ENCODE measurements at places on chromosomes 3 and 15.

DNA sequence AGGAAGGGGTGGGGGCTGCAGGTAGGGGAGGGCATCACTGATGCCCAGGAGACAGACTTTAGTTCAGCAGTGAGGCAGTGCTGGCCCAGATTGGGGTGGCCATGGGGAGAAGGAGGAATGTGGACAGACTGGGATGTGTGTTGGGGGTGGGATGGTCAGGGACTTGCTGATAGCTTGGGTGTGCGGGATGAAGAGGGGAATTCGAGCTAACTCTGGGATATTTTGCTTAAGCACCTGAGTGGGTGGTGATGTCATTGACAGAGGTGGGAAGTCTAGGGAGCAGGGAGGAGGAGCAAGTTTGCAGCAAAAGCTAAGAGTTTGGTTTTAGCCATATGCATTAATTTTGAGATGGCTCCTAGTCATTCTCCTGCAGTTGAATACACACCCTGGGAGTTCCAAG, 207.5 kb downstream of the RPLP1 start:
- no peak for DNase-seq

DNA sequence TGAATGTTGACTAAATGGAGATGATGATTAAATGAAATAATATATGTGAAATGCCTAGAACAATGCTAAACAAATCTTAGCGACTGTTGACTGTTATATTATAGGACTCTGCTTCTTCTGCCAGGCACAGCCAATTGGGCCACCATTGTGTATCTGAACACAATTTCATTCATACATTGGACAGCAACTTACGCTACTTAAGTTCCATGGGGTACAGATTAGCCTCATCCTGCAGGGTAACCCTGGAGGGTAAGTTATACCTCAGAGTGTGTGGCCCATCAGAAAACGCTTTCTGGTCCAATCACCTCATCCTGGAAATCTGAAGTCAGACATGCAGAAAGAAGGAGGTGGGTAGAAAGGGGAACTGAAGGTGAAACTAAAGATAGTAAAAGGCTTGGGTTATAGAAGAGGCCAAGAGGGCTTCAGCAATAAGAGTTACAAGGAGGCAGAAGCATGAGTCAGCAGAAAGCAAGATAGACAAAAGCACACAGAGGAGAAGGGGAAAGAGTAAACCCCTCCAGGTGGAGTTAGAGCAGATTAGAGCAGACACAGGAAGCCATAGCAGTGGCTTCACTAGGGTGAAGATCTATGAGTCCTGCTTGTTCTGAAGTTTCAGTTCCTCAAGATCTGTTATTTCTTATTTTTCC, 119.3 kb upstream of the SLC24A5 start:
- DNase-seq = no peak

DNA sequence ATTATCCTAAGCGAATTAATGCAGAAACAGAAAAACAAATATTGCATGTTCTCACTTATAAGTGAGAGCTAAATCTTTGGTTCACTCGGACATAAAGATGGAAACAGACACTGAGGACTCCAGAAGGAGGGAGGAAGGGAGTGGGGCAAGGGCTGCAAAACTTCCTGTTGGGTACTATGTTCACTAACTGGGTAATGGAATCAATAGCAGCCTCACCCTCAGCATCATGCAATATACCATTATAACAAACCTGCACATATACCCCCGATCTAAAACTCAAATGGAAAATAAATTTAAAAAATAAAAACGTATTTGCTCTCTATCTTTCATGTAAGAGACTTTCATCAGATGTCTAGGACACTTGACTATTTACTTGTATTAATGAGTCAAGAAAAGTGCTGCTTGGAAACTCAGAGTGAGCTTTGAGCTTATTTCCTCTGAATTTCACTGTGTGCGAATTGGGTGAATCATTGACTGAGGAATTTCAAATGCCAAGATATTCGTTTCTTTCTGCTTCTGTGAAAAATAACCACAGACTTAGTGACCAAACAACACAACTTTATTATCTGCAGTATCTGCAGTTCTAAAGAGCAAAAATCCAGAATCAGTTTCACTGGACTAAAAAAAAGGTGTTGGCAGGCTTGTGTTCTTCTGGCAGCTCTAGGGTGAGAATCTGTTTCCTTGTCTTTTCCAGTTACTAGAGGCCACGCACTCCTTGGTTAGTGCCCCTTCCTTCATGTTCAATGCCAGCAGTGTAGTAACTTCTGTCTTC, 18.4 kb downstream of the TM4SF18 start:
- DNase-seq = no peak

DNA sequence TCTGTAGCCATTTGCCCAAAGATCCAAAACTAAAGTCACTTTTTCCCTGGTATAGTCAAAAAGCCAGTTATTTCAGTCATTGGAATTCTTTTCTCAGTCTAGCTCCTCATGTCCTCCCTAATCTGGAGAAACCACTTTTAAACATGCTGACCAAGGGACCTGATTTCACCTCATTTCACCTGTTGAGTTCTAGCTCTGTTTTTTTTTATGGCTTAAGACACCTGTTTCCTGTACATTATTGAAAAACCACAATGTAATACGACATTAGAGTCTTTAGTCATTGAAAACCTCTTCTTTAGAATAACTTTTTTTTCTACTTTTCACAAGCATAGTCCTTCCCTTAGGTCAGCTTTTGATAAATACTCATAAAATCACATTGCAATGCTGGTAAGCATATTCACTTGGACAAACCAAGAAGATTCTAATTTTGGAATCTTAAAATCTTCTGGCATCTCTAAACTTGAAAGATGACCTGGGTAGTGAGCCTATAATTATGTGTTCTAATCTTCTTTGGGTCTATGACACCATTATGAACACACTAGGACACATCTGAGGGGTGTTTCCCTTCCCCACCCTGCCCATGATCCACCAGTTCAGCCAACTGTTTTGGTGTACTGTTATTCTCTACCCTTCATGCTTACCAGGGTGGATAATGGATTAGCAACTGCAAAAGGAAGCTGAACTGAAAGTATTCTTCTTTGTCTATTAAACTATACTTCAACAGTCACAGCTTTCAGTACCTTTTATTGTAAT, 103.5 kb upstream of the FXR1 start:
- DNase-seq = no peak

DNA sequence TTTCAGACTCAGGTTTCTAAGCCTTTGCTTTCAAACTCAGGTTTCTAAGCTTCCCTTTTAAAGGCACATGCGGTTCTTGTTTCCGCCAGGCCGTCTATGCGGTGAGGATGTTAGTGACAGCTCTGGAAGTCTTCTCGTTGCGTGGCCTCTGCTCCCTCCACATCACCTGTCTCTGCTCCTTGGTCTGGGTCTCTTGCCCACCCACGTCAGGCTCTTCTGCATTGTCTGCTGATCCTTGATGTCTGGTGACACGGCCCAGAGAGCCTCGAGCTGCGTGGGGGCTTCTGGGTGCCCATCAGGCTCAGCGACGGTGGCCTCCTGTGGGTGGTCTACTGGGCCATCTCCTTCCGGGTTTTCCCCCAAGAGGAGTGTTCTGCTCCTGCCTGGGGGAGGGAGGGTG, 30.5 kb downstream of the KLF13 start:
- peak; percentile 41 for DNase-seq

DNA sequence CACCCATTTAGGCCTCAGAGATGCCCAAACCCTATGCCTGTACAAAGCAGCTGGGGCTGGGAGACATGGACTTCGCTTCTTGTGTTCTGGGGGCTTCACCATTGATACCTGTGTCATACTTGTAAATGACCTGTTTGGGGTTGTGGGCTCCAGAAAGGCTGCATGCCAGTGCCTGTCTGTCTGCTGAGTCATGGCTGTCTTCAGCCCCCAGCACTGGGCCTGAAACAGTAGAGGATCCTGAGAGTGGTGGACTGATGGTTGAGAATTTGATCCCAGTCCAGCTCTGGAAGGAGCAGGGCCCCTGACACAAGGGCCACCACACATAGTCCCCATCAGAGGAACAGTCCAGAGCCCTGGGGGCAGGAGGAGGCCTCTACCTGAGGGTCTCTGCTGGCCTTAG, 24.6 kb upstream of the APEH start:
- DNase-seq = no peak

DNA sequence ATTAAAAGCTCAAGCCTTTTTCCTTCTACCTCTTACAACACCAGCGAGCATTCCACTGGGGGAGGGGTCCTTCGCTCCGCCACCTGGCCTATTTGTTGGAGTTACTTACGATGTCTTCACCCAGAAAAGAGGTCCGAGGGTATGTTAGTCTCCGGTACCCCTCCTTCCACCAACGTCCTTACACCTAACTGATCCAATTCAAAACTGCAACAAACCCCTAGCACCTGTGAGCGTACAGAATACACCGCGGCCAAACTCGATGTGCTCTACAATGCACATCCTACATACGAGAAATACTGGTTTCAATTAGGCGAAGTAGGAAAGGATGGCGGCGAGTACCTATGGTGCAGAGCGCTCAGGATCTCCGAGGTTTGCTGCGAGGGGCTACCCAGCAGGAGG, 944 bp downstream of the SLITRK3 start:
- DNase-seq = no peak

- no peak for DNase-seq
These were observed 169.1 kb upstream of the NSMCE3 start for GRCh38 chr15:29438703-29439055.

DNA sequence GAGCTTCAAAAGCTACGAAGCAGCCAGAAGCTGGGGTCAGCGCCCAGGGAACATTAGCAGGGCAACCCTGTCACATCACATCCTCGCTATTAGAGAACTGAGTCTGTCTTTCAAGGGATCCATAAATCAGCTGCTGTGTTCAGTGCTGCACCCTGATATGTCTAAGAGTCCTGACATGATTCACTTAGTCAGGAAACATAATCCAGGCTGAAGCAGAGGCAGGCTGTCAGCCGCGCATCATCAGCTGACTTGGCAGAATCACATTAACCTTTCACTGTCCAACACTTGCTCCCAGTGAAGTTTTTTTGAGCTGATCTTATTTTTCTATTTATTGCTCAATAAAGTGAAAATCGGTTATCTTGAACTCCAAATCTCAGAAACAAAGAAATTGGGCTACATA, 23.5 kb downstream of the MYH15 start:
- DNase-seq = no peak

GRCh38 chr15:90918034-90918788, 14.1 kb downstream of the HDDC3 start:
- no peak for DNase-seq

- no peak for DNase-seq
These were observed 93.0 kb upstream of the C2CD4B start for GRCh38 chr15:62257996-62258521.

- DNase-seq = no peak
These were observed 529.2 kb downstream of the GABRG3 start for GRCh38 chr15:27500206-27500605.

- DNase-seq = no peak
These were observed 1458.4 kb upstream of the CADM2 start for GRCh38 chr3:83500422-83500821.

DNA sequence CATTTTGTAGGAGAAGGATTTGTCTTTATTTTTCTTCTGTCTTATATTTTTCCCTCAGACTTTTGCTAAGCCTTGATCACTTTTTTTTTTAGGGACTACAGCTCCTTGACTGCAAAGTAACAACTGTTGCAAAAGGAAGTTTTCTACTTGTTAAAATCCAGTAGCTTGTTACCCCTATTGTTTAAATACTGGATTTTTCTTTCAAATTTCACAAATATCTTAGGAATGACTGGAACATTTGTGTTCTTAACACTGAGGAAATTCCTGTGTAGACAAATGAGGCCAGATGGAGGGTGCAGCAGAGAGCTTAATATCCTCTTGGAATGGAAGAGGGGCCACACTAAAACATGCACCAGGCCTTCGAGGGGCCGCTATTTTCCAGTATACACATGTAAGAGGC, 3.2 kb upstream of the PGPEP1L start:
- no peak for DNase-seq

GRCh38 chr3:170003881-170004356, 33.9 kb upstream of the GPR160 start:
- DNase-seq = no peak

DNA sequence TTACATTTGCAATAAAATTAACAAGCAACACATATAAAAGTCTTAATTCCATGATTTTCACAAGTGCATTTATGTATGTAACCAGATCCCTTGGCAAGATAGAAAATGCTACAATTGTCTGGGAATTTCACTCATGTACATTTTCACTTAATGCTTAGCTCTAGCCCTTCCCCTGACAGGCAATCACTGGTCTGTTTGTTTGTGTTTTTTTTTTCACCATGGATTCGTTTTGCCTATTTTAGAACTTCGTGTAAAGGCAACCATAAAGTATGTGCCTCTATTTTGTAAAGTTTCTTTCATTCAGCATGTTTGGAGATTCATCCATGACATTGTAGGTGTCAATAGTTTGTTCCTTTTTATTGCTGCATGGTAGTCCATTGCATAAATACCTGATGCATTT, 260.9 kb upstream of the SLCO3A1 start:
- DNase-seq = no peak

- no peak for DNase-seq
These were observed 47.2 kb downstream of the TMED3 start for GRCh38 chr15:79358069-79358468.

DNA sequence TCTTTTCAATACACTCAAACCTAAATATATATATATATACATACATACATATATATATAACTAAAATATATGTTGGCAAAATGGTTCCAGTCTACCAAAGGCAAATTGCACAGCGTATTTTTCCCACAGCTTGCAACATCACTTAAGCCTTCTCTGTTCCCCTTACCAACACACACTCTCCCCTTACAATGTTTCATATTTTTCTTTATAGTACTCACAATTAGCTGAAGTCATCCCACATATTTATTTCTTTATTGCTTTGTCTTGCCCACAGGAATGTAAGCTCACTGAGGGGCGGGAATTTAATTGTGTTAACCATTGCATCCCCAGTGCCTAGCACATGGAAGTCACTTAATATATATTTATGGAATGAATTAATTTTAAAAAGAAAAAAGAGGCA, 288.3 kb downstream of the ULK4 start:
- DNase-seq = no peak

DNA sequence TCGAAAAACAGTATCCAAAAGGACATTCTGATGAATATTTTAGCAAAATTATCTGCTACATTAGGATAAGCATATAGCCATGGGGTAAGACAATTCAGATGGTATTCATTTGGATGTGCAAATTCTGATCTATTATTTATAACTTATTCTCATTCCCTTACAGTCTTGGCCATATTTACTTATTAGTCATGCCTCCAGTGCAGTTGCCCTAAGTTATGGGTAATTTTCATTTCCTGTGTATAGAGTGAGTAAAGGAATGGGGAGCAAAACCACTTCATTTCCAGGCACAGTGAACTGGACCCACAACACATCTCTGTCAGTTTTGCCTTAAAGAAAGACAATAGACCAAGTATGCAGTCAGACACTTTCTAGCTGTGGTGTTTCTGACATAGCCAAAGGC, 134.3 kb downstream of the POLQ start:
- no peak for DNase-seq

GRCh38 chr3:115623044-115623868, at the start of gene GAP43:
GAP43 (plus strand) TSS chr3:115623510; CDS start chr3:115623690, 180 bp downstream.
- no peak for DNase-seq

DNA sequence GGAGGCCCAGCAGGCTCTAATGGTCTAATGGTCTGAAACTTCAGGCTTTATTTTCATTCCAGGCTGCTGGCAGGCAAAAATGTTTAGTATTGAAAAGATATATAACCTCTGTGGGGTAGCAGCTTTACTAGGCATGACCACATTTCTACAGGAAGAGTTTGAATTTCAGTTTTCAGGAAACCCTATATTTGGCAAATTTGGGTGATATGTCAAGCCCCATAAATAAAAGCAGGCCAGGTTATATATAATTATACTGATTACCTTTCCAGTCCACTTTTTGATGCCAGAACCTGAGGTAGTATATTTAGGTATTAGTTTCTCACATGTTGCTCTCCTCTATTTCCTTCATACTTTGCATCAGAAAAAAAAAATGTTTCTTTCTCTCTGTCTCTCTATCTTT, 37.2 kb upstream of the PHLDB2 start:
- DNase-seq = no peak

Measured in CD4-positive, alpha-beta T cell treated with Interferon alpha-2 for 1 hour (primary cell).